ENCODE measurements at places on chromosomes 11 and 22.

- no peak for DNase-seq
Observed at GRCh38 chr22:37325039-37325395, 42.7 kb downstream of the CYTH4 start.

- DNase-seq = no peak
Observed at GRCh38 chr11:103453915-103454709, 344.9 kb downstream of the DYNC2H1 start.

- DNase-seq = no peak
Observed at GRCh38 chr11:120147094-120147949, 9.4 kb upstream of the TRIM29 start.

DNA sequence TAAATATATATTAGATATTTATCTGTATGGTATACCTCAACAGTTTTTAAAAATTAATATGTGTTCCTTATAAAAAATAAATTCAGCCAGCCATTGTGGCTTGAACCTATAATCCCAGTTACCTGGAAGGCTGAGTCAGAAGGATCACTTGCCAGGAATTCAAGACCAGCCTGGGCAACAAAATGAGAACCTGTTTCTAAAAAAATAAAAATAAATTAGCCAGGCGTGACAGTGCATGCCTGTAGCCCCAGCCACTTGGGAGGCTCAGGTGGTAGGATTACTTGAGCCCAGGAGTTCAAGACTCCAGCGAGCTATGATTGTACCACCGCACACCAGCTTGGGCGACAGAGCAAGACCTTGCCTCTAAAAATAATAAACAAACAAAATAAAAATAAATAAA lies 54.9 kb downstream of the PHF21A start:
- DNase-seq = no peak

DNA sequence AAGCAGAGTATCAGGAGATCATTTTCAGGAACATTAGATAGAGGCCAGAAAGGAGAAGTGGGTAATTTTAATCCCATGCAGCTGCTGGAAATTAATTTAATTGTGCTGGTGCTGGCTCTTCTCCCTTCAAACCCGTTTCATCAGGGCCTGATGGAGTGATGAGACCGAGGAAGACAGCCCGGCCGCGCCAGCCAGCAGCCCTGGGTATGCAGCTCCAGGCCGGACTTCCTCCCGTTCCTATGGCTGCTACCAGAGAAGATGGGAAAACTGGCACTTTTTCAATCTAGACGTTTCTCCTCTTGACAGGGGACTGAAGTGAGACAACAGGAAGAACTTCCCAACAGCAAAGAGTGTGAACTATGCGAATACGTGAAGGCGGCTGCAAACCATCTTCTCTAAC lies 24.6 kb upstream of the ZBTB16 start:
- DNase-seq = no peak

DNA sequence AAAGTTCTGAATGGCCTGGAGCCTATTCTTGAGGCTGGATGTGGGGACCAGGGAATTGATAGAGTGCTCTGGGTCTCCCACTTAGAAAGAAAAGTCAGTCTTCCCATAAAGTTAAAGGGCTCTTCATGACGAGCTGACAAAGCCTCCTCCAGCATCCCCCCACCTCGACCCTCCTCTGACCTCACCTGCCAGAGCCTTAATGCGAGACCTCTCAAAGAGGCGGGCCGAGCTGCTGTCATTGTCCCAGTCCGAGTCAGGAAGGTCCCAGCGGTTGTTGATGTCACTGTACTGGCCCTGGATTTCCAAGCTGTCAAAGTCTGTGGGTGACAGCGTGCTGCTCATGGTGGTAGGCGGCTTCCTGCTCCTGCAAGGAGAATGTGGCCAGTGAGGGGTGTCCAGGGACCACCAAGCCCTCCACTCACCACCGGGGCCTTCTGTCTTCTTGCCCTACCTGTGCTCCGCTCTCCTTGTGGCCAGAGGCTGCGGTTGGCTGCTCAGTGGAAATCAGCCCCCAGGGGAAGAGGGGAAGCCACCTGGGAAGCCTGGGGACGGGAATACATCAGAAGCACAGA lies 8.0 kb downstream of the SPTBN2 start:
- no peak for DNase-seq
